Fibroblast of skin of abdomen (primary cell): ENCODE measurements at places on chromosomes 7 and 10.

DNA sequence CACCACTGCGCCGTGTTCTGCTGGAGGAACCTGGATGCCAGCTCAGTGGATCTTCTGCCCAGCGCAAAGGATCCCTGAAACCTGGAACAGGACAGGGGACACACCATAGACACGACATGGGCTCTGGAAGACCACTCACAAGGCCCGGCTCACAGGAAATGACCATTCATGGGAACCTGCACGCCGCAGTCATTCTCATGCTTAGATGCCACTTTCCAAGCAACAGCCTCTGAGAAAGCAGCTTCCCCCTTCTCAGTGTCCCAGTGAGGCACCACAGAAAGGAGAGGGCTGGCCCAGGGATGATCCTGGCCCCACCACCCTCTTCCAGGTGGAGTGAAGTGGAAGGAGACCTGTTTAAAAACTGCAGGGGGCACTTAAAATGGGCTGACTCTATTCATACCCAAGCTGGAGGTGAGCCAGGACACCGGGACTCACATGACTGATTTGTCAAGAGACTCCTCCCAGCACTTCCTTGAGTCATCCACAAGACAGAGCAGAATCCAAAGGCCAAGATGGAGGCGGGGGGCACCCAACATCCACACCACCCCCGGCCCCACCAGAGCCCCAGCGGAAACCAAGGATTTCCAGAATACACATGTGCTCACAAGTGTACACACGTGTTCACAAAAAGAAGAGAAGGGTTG, 11.2 kb downstream of the CTBP2 start:
- peak; percentile 72 for DNase-seq

- peak; percentile 23 for DNase-seq
Observed at GRCh38 chr10:5467207-5467535, 32.2 kb downstream of the CALML5 start.

GRCh38 chr10:132906106-132906505, 36.3 kb downstream of the CFAP46 start:
- DNase-seq = no peak

GRCh38 chr10:5565671-5566581, 41.2 kb downstream of the CALML3 start:
- peak; percentile 85 for DNase-seq

DNA sequence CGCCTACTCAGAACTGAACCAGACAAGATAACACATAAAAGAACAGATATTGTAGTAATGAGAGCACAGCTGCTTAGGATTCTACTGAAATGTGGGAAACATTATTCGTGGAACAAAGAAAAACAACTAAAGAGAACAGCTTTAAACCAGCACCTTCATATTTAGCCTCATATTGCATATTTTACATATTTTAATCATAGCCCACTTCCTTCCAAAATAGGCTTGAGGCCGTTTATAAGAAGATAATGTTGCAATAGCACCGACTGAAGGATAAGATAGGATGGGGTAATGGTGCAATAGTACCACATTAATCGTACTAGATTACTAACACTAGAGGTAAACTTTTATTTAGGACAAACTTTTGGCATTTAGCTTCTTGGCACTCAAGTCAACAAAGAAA, 71.3 kb downstream of the KCND2 start:
- DNase-seq = no peak

GRCh38 chr7:1052031-1052818, 7.9 kb downstream of the GPR146 start:
- DNase-seq = no peak

- DNase-seq = no peak
Observed at GRCh38 chr7:102431617-102432298, 1.6 kb upstream of the ORAI2 start.
